ENCODE measurements at places on chromosomes 1 and 21. TPM values are rescaled to one million over a fixed set of nuclear protein-coding genes. Genes with fewer than 3 reads are reported as not detected.

KRTAP19-1 gene
- total RNA-seq = not detected

PTGS2 gene
- total RNA-seq = 0.57 TPM

ANGPTL1 gene
- 5.7 TPM for total RNA-seq

PHGDH gene
- 6.3 TPM for total RNA-seq

CYP4X1 gene
- total RNA-seq = 0.57 TPM

FUCA1 gene
- 165 TPM for total RNA-seq

KCNA2 gene
- total RNA-seq = 0.17 TPM

GOLT1A gene
- 6.7 TPM for total RNA-seq

TTC3 gene
- total RNA-seq = 85.8 TPM

OR4F16 gene
- not detected for total RNA-seq

SLC35A3 gene
- total RNA-seq = 206 TPM

DNA sequence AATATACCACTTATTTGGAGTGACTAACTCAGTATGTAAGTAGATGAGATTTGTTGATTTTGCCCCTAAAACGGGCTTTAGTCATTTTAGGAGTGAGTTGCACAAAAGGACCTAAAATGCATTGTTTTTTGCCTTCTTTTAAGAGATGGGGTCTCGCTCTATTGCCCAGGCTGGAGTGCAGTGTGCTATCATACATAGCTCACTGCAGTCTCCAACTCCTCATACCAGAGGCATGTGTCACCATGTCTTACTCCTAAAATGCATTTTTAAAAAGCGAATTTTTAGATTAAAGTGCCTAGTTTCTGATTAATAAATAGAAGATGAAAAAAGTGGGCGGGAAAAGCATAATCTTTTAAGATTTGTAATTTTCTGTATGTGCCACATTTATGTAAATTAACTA is 11.5 kb upstream of the NEXN start:
- H3K36me3 ChIP-seq = no peaks in the 10 kb centered on the region
- H3K4me1 ChIP-seq = no peaks in the 10 kb centered on the region
- no peaks in the 10 kb centered on the region for H3K27me3 ChIP-seq
- DNase-seq = no peak
- H3K27ac ChIP-seq = no peak overlapping the region

- no peaks in the 10 kb centered on the region for H3K36me3 ChIP-seq
- no peaks in the 10 kb centered on the region for H3K27me3 ChIP-seq
- H3K4me3 ChIP-seq = no peak overlapping the region
- DNase-seq = no peak
- H3K4me1 ChIP-seq = peaks cover 3% of the 10 kb centered on the region
Observed at GRCh38 chr1:164780111-164780812, 221.3 kb downstream of the PBX1 start.

- H3K36me3 ChIP-seq = no peaks in the 10 kb centered on the region
- H3K4me3 ChIP-seq = no peak overlapping the region
- DNase-seq = peak; percentile 55
- H3K27me3 ChIP-seq = no peaks in the 10 kb centered on the region
- H3K27ac ChIP-seq = no peak overlapping the region
Observed at GRCh38 chr1:161071886-161072371, 2.2 kb upstream of the ARHGAP30 start.

- H3K27ac ChIP-seq = no peak overlapping the region
- peaks cover 13% of the 10 kb centered on the region for H3K4me1 ChIP-seq
- H3K36me3 ChIP-seq = no peaks in the 10 kb centered on the region
- DNase-seq = no peak
Observed at GRCh38 chr1:231334079-231334666, 3.5 kb downstream of the EXOC8 start.

DNA sequence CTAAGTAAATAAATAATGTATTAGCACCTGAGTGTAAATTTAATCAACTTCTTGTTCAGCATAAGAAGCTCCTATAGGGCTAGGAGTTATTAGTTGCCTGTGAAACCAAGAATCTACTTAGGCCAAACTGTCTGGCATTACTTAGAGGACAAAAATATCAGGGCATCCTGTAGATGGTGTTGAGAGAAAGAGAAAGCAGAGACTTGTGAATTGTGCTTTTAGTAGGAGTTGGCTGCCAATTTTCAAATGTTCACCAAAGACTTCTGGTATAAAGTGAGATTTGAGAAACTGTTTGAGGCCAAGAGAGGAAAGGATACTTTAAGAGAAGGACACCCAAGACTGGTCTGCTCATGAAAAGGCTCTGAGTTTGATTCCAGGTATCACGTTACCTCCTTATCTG is 315.5 kb upstream of the DEPDC1 start:
- no peak overlapping the region for H3K4me3 ChIP-seq
- no peak for DNase-seq
- no peak overlapping the region for H3K27ac ChIP-seq

DNA sequence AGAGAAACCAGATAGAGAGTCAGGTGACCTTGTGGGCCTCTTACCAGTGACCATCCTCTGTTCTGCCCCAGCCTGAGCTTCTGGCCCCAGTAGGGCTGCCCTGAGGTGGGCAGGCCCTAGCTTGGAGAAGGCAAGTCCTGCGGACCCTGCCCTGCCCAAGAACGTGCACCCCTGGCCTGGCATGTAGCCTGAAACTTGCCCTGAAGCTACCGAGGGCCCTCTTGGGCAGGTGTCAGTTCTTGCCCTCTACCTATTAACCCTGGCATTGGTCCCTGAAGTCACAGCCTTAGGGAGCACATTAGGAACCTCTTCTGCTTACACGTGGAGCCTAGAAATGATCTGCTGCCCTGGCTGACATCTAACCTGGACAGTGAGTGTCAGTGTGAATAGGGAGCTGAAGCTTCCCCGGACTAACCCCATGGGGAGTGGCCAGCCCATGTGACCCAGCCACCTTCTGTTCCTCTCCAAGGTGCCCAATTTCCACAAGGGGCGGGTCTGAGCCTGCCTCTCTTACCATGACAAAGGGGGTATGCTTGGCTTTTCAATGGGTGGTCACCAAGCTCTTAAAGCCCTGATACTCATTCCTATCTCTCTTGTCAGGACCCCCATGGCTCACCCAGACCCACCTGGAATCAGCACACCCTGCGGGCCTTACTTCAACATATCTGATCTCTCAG is 163.0 kb downstream of the ZSCAN20 start:
- H3K27ac ChIP-seq = no peak overlapping the region
- H3K4me3 ChIP-seq = no peak overlapping the region
- H3K27me3 ChIP-seq = no peaks in the 10 kb centered on the region
- H3K4me1 ChIP-seq = no peaks in the 10 kb centered on the region

DNA sequence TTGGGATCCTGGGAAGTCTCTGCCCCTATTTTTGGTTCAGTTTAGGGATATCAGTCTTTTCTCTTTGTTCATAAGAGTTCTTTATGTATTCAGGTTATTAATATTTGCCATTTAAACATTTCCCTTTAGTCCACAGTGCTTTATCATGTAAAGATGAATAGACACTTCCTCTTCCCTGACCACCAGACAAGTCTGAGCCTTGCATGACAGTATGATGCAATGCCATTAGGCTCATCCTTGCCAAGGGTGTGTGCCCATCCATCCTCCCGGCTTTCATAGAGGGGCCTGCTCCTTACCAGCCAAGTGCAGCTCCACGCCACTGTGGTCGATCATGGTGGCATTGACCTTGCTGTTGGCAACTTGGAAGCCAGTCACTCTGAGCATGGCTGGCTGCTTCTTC is 52.1 kb downstream of the ZSCAN20 start:
- H3K27me3 ChIP-seq = no peaks in the 10 kb centered on the region
- H3K36me3 ChIP-seq = no peaks in the 10 kb centered on the region
- no peak overlapping the region for H3K4me3 ChIP-seq
- no peak for DNase-seq
- H3K4me1 ChIP-seq = no peaks in the 10 kb centered on the region

DNA sequence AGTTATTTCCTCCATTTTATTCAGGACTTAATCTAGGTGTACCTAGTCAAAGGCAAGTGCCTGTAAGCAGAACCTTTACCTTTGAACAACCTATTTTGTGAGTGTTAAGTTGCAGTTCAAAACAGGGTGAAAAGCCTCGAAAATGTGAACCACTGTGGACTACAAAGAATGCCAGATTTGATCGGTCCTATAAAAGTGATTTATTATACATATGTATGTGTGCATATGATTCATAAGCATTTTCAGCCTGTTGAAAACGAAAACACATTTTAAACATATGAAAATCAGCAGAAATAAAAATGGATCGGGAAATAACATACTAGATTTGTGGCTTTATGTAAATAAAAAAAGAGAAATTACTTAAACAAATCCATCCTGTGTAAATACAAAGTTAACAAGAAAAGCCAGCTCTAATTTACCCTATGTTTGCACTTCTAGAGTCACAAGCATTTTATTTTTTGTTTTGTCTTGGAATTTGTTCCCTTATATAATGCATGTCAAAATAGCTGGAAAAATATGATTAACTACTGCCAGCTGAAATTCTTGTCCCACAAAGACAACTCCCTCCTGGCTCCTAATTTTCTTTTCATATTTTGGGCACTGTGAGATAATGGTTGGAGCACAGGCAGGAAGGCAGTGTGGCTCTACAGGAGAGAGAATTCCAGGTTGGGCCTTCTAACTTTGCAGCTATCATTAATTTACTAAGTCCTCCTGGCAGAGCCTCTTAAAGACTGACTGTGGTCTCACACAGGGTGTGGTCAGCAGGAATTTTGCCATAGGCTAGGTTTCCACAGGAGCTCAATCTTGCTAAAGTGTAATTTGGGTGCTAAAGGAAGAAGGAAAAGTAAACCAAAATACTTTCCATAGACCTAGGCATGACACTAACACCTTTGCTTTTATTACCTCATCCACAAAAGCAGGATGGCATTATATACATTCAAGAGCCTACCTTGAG is 70.2 kb upstream of the CDC42BPA start:
- no peak for DNase-seq
- H3K4me3 ChIP-seq = no peak overlapping the region
- H3K27ac ChIP-seq = no peak overlapping the region
- H3K27me3 ChIP-seq = no peaks in the 10 kb centered on the region

- H3K36me3 ChIP-seq = no peaks in the 10 kb centered on the region
- H3K4me3 ChIP-seq = no peak overlapping the region
- DNase-seq = no peak
- H3K4me1 ChIP-seq = no peaks in the 10 kb centered on the region
- no peak overlapping the region for H3K27ac ChIP-seq
Observed at GRCh38 chr1:4003846-4004505, 103.9 kb upstream of the C1orf174 start.

DNA sequence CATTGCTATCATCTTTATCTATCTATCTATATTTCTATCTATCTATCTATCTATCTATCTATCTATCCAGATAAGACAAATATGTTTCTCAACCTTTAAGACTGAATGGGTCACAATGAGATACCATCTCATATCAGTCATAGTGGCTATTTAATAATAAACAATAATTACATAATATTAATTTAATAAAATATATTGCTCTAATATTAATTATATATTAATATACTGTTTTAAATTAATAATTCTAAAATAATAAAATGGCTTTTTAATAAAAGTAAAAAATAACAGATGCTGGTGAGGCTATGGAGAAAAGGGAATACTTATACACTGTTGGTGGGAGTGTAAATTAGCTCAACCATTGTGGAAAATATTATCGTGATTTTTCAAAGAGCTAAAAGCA is 13.0 kb upstream of the PLPPR4 start:
- no peak for DNase-seq
- H3K4me1 ChIP-seq = no peaks in the 10 kb centered on the region
- H3K27ac ChIP-seq = no peak overlapping the region
- no peaks in the 10 kb centered on the region for H3K27me3 ChIP-seq

DNA sequence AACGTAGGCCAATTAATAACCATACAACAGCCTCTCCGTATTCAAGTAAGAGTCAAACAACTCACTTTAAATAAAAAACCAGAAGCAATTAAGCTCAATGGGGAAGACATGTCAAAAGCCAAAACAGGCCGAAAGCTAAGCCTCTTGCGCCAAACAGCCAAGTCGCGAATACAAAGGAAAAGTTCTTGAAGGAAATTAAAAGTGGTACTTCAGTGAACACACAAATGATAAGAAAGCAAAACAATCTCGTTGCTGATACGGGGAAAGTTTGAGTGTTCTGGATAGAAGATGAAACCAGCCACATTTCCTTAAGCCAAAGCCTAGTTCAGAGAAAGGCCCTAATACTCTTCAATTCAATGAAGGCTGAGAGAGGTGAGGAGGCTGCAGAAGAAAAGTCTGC is 53.4 kb downstream of the SIPA1L2 start:
- H3K4me1 ChIP-seq = no peaks in the 10 kb centered on the region
- H3K27me3 ChIP-seq = no peaks in the 10 kb centered on the region
- no peak overlapping the region for H3K4me3 ChIP-seq
- DNase-seq = no peak
- no peaks in the 10 kb centered on the region for H3K36me3 ChIP-seq

GRCh38 chr21:38853421-38853919 is 47.7 kb downstream of the ETS2 start:
- H3K36me3 ChIP-seq = no peaks in the 10 kb centered on the region
- DNase-seq = peak; percentile 15
- H3K27ac ChIP-seq = no peak overlapping the region
- H3K4me3 ChIP-seq = no peak overlapping the region
- H3K4me1 ChIP-seq = no peaks in the 10 kb centered on the region

DNA sequence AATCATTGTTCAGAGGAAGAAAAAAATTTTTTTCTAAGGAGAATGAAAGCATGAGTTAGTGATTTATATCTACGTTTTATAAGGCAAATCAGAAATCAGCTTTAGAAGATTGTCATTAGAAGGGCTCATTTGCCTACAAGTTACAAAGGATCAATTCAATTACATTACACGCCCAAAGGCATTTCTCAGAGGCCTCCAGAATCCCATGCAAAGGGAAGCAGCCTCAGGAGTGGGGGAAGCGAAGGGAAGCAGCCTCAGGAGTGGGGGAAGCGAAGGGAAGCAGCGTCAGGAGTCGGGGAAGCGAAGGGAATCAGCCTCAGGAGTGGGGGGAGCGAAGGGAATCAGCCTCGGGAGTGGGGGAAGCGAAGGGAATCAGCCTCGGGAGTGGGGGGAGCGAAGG is 206.2 kb downstream of the GREM2 start:
- no peak overlapping the region for H3K27ac ChIP-seq
- H3K36me3 ChIP-seq = no peaks in the 10 kb centered on the region
- DNase-seq = no peak
- no peaks in the 10 kb centered on the region for H3K27me3 ChIP-seq

DNA sequence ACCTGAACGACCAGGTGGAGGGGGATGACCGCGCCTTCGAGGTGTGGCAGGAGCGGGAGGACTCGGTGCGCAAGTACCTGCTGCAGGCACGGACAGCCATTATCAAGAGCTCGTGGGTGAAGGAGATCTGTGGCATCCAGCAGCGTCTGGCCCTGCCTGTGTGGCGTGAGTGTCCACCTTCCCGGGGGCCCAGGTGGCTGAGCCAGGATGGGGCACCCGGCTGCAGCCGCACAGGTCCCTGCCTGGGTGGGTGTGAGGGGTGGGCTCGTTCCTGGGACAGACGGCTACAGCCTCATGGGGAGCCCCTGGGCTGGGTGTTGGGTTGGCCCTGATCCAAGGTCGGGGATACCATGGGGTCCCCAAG is 65.2 kb downstream of the TRIM11 start:
- H3K4me3 ChIP-seq = no peak overlapping the region
- no peaks in the 10 kb centered on the region for H3K4me1 ChIP-seq
- H3K36me3 ChIP-seq = no peaks in the 10 kb centered on the region
- no peak overlapping the region for H3K27ac ChIP-seq
- DNase-seq = no peak
- H3K27me3 ChIP-seq = no peaks in the 10 kb centered on the region

DNA sequence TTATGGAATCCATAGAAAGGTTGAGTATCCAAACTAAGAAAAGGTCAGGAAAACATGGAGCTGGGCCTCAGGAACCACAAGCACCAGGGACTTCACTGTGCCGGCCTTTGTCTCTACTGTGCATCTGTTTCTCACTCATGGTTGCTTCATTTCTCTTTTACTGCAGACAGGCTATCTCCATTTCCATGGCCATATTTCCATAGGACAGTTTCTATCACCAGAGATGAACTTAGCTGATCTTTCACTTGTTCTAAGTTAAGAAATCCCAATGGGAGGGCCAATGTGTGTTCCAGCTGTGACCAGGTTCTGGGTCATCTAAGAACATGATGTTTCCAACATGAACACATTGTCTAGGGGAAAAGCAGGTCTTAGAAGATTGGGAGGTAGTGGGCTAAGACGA is 43.7 kb upstream of the PPP2R5A start:
- no peaks in the 10 kb centered on the region for H3K27me3 ChIP-seq
- no peak for DNase-seq
- H3K4me1 ChIP-seq = peaks cover 3% of the 10 kb centered on the region
